ENCODE measurements at places on chromosomes 3 and 15.

- no peak overlapping the region for H3K27ac ChIP-seq
- H3K27me3 ChIP-seq = no peaks in the 10 kb centered on the region
- H3K36me3 ChIP-seq = no peaks in the 10 kb centered on the region
These were observed 238.8 kb downstream of the EDEM1 start for GRCh38 chr3:5426094-5426883.

GRCh38 chr3:14478956-14479550, 61.1 kb downstream of the GRIP2 start:
- H3K36me3 ChIP-seq = peaks cover 60% of the 10 kb centered on the region
- DNase-seq = no peak
- no peaks in the 10 kb centered on the region for H3K27me3 ChIP-seq
- H3K27ac ChIP-seq = no peak overlapping the region

GRCh38 chr15:33194237-33194636, 277 bp downstream of the FMN1 start:
- H3K4me1 ChIP-seq = peaks cover 13% of the 10 kb centered on the region
- no peaks in the 10 kb centered on the region for H3K27me3 ChIP-seq
- peak overlapping the region; percentile 37 for H3K4me3 ChIP-seq
- H3K27ac ChIP-seq = no peak overlapping the region

GRCh38 chr15:73326157-73326556, 42.6 kb downstream of the HCN4 start:
- no peak for DNase-seq
- no peaks in the 10 kb centered on the region for H3K36me3 ChIP-seq
- H3K4me3 ChIP-seq = no peak overlapping the region
- H3K4me1 ChIP-seq = peaks cover 3% of the 10 kb centered on the region
- H3K27ac ChIP-seq = no peak overlapping the region
- no peaks in the 10 kb centered on the region for H3K27me3 ChIP-seq

- no peaks in the 10 kb centered on the region for H3K27me3 ChIP-seq
- no peaks in the 10 kb centered on the region for H3K36me3 ChIP-seq
- H3K4me1 ChIP-seq = no peaks in the 10 kb centered on the region
- no peak overlapping the region for H3K27ac ChIP-seq
These were observed 737.6 kb downstream of the EPHA3 start for GRCh38 chr3:89845053-89845452.

DNA sequence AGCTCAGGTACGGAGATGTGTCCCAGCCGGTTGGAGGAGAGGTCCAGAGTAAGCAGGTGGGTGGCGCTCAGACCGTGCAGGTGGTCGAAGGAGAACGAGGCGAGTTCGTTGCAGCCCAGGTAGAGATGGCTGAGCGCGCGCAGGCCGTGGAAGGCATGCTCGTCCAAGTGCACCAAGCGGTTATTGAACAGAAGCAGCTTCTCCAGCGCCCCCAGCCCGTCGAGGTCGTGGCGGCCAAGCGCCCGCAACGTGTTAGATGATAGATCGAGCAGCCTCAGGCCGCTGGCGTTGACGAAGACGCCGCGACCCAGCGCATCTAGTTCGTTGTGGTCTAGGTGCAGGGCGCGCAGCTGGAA, 648 bp downstream of the AMIGO3 start:
- no peak overlapping the region for H3K27ac ChIP-seq
- H3K4me1 ChIP-seq = peaks cover 39% of the 10 kb centered on the region

GRCh38 chr3:185365291-185366073, 2.5 kb downstream of the MAP3K13 start:
- H3K36me3 ChIP-seq = no peaks in the 10 kb centered on the region
- DNase-seq = no peak
- H3K27ac ChIP-seq = no peak overlapping the region
- H3K4me1 ChIP-seq = peaks cover 10% of the 10 kb centered on the region
- H3K27me3 ChIP-seq = peaks cover 19% of the 10 kb centered on the region

GRCh38 chr3:116444115-116444747, 1.1 kb downstream of the LSAMP start:
- no peak overlapping the region for H3K4me3 ChIP-seq
- H3K36me3 ChIP-seq = no peaks in the 10 kb centered on the region
- no peak overlapping the region for H3K27ac ChIP-seq
- no peak for DNase-seq
- H3K27me3 ChIP-seq = no peaks in the 10 kb centered on the region

- peak overlapping the region; percentile 70 for H3K4me3 ChIP-seq
- DNase-seq = peak; percentile 46
- no peaks in the 10 kb centered on the region for H3K27me3 ChIP-seq
- peak overlapping the region; percentile 94 for H3K27ac ChIP-seq
These were observed 103.1 kb downstream of the KLHL25 start for GRCh38 chr15:85691350-85692240.
